CD4-positive, alpha-beta T cell treated with Interleukin-2 at 100 ng/mL for 4 hours (primary cell): ENCODE measurements at places on chromosomes 11 and 22.

GRCh38 chr11:123187665-123188507 is 7.2 kb downstream of the CLMP start:
- DNase-seq: no peak

- DNase-seq: peak; percentile 40
Measured at GRCh38 chr11:1453611-1454034, 33.0 kb downstream of the MOB2 start.

- DNase-seq: no peak
Measured at GRCh38 chr11:43515090-43515489, 156.4 kb downstream of the TTC17 start.

DNA sequence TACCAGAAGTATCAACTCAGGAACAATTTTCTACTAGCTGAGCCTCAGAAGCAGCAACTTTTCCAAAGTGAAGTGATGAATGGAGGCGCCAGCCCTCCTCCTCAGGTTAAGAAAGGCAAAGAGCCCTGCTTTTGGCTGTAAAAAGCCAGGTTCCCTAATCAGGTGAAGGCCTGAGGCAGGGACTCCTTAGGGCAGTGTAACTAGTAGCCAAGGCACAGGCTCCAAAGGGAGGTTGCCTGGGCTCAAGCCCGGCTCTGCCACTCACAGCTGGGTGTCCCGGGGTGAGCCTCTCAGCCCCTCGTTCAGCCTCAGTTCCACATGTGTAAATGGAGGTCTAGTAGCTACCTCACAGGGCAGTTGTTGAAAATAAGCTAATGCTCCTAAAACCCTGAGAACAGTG is 19.5 kb downstream of the TSKU start:
- no peak for DNase-seq

- DNase-seq: no peak
Measured at GRCh38 chr22:28711820-28712777, 29.5 kb downstream of the CHEK2 start.

DNA sequence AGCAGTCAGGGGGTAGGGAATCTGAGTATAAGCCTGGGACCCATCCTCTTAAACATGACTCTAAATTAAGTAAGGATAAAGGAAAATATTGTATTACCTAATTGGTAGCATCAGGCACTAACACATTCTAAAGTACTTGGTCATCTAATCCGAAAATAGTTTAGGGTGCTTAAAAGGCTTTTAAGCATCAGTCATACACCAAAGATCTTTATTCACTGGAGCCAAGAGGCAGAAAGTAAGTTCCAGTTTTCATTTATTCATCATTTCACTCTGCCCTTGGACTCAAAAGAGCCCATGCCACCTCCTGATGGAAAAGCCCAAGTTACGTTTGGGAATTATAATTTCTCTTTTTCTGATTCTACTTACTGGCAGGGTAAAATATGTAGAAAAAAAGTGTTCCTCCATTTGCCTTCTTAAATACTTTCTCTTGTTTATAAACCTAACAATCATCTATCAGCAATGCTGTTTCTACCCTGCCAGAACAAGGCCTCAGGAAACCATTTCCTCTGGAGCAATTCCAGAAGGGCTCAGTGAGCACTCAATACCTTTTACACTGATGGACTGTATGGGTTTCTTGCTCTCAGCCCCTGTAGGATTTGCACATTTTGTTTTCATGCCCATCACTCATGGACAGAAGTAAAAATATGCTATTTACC is 120.1 kb upstream of the SLC5A12 start:
- DNase-seq: no peak

GRCh38 chr22:43142880-43143562 is at the start of gene MCAT:
MCAT (minus strand) TSS chr22:43143398; CDS start chr22:43143348, 50 bp downstream.
- peak; percentile 79 for DNase-seq

GRCh38 chr11:28464252-28464867 is 356.2 kb downstream of the METTL15 start:
- no peak for DNase-seq

- DNase-seq: no peak
Measured at GRCh38 chr11:121453589-121454299, 977 bp upstream of the SORL1-AS1 start.

- DNase-seq: no peak
Measured at GRCh38 chr22:44890416-44891292, 119.2 kb downstream of the PHF21B start.

GRCh38 chr11:36024716-36025115 is 80.9 kb downstream of the LDLRAD3 start:
- DNase-seq: no peak

- DNase-seq: no peak
Measured at GRCh38 chr11:38796281-38796680, 2198.2 kb upstream of the RAG2 start.

DNA sequence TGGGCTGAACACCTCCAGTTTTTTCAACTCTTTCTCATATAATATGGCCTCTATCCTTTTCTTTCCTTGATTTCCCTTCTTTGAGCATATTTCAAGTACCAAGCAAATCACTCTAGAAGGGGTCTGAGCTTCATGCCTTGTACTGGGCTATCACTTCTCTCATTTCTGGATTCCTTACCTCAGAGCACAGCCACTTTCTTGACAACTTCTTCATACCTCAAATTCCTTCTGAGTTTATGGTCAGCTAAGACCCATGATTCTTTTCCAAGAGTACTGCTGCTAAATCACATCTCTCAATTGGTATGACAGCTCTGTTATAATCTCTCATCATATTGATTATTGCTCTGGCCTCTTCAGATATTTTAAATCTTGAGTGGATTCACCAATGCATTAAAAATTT is 224.8 kb upstream of the ZBED5 start:
- DNase-seq: no peak

- DNase-seq: no peak
Measured at GRCh38 chr22:20131859-20132685, 468 bp downstream of the ZDHHC8 start.

GRCh38 chr22:44211946-44212930 is 31.5 kb downstream of the PARVG start:
- DNase-seq: no peak
